ENCODE measurements at places on chromosomes 3 and 15.

- DNase-seq = no peak
Observed at GRCh38 chr3:48553886-48554845, 2.4 kb downstream of the PFKFB4 start.

DNA sequence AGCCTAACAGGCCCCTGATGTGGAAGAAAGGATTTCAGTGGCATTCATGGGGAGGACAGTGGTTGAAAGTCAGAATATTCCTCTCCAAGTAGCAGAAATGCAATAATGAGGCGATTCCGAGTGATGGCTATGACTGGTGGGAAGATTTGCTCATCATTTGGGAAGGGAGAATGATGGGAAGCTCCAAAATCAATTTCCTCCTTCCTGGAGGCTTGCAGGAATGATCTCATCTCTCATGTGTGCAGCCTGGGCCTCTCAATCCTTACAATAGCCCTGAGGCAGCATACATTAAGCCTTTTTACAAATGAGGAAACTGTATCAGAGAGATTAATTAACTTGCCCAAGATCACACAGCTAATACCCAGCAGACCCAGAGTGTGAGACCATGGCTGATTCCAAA lies 58.7 kb downstream of the BOC start:
- no peak for DNase-seq

DNA sequence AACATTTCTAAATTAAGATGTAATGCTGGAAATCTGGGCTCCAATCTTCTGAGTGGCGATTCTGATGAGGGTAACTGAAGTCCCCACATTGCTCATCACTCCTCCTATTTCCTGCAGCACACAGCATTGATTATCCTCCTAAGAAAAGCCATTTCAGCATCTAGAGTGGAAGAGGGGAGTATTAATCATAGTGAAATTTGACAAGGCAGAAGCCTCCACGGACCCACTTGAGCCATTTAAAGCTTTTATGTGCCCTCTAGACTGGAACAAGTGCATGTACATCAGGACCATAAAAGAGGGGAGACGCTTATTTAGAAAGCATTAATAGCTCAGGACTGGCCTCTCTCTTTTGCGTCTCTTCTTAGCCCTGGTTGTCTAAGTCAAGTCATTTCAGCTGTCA lies 25.8 kb downstream of the AQP9 start:
- no peak for DNase-seq

DNA sequence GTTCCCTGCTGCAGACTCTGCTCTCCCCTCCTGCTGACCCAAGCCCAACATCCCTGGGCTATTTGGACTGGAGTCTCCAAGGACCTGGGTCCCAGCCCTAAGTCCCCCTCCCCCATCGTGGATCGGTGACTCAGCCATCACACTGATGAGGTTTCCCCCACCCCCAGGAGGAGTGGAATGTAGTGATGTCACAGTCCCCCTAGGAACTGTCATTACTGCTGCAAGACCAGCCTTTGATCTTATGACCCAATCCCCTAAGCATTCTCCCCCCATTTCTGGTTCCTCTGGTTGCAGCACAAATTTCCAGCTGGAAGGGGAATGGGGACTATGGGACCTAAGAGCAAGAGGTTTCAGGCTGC lies 63.4 kb upstream of the CSPG4 start:
- no peak for DNase-seq

- DNase-seq = no peak
Observed at GRCh38 chr15:55230051-55230670, 33.4 kb upstream of the RSL24D1 start.

DNA sequence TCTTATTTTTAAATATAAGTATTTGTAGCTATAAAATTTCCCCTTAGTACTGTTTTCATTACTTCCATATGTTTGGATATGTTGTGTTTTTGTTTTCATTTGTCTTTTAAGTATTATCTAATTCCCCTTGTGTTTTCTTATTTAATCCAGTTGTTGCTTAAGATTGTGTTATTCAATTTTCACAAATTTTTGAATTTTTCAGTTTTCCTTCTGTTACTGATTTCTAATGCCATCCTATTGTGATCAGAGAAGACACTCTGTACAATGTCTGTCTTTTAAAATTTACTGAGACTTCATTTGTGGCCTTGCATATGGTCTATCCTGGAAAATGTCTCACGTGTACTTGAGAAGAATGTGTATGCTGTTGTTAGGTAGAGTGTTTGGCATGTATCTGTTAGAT lies 795.6 kb upstream of the CFAP20DC start:
- DNase-seq = no peak

DNA sequence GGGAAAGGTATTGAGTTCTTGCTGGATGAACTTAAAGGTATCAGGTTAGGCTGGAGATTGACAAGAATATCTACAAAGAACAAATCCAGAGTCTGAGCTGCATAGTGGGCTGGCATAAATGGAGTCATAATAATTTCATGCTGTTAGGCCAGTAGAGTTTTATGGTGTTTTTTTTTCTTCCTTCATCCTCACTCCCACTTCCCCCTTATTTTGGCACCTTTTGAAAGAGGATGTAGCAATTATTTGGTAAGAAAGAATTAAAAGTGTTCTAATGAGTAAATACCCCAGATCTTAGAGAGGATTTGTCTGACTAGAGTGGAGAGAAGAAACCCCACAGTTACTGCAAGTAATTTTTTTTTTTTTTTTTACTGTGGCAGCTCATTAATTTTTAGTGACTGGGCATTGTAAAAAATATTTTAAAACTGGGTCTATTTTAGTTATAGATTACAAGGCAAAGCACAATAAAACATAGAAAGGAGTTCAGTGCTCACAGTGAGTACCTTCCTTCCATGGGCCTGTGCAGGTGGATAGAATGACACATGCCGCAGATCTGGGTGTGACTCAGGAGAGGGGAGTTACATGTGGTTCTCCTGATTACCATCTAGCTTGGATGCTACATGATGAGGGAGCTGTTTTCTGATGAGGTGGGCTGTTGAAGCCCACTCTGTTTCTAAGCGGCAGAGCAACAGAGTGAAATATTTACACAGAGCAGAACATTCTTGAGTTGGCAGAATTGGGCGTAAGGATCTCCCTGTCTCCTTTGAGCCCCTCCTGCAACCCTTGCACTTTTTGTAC lies 5.3 kb downstream of the EDEM1 start:
- DNase-seq = peak; percentile 28

DNA sequence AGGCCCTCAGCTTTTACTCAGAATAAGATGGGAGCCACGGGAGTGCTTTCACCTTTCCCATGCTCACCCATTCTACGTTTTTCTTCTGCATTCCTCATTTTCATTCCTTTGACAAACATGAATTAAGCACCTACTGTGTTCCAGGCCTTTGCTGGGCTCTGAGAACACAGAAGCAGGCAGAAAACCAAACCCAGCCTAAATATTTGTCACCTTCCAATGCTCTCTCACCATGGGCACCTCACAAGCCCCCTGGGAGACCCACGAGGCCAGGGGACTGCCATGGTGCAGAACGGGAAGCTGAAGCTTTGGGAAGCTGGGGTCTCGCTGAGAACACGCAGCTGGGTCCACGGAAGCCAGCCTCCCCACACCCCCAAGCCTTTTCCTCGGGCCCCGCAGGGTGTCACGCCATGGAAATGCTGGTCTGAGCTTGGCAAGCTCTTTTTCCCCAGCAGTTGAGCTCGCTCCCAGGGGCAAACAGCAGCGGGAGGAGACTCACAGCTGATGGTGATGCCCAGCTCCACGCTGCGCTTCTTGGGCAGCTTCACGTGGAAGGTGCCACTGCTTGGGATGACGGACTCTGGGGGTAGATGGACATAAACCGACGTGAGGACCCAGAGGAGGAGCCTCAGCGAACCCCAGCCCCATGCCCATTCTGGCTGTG lies 27.7 kb downstream of the GRIP2 start:
- DNase-seq = no peak

DNA sequence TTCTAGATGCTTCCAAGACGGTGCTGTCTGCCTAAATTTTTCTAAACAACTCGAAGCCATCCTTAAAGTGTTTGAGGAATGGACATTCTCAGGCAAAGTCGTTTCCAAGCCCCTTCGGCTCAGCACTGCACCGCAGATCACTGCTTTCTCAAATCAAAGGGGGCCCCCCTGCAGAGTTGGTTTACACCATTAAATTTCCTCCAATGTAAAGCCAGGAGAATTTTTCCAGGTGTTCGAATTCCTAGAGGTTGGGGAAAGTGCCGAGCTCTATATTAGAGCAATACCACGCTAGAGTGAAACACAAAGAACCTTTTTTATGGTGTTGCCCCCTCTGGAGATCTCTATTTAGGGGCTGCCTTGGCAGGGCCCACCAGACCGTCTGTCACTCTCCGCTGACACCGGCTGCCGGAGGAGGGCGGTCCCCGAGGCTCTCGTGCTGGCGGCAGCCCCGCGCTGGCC lies 277.9 kb upstream of the NR2F2 start:
- no peak for DNase-seq

DNA sequence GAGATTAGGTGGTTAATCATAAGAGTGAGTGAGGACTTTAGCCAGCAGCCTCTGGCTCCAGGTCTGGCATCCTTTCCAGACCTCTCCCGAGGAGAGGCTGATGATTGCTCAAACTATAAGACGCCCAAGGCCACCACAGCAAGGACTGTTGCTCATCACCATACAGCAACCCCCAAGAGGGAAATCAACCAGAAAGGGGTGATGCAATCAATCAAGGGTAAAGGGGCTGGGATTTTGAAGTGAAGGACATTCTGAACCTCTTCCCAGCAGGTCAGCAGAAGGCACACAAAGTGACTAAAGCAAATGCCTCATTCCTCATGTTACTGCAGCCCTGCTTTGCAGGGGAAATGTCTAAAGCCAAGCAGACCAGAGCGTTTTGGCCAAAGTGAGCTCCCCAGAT lies 247.3 kb upstream of the IGF1R start:
- no peak for DNase-seq

DNA sequence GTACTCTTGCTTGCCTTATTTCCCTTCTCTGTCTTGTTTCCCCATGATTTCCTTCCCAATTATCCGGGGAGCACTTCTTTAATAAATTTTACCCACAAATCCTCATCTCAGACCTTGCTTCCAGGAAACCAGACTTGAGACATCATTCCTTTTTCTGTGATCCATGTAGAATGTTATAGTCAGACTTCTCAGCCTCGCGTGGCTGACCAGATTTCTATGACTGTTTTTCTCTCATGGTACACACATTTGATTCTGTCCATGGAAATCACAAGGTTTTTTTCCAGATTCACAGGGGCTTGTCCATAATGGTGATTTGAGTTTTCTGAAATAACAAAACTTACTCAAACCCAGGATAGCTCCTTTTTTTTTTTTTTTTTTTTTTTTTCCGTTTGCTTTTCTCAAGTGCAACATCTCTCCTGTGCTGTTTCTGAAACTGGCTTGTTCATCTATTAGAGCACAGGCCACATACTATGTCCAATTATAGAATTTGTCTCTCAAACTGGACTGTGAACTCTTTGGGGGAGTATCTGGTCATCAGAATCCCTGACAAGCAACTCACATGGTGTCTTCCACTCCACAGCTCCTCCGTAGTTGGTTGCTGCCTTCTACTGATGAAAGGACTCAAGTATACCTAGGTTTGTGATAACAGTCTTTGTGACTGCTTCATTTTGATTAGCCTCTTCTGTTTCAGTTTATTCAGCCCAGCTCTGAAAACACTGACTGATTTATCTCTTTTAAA lies 50.8 kb downstream of the RBMS3 start:
- DNase-seq = no peak

DNA sequence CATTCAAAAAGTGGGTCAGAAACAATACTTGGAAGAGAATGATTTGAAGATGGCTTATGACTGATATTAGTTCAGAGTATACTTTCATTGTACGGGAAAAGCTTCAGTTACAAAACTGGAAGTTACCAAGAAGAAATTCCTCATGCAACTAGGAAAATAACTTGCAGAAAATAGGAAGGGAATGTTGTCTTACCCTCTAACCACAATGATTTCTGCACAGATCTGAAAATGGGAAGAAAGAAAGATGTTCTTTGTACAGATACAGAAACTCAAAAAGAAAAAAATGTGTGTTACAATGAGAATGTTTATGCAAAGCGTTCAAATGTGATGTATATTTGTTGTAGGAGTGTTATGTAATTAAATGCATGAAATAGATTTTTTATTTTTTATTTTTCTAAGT lies 3.7 kb downstream of the ZNF280D start:
- no peak for DNase-seq

GRCh38 chr3:150878996-150879575 lies 26.2 kb downstream of the MINDY4B start:
- DNase-seq = no peak

GRCh38 chr15:50977162-50977561 lies 68.7 kb downstream of the AP4E1 start:
- DNase-seq = no peak

GRCh38 chr3:150077581-150078247 lies 107.0 kb upstream of the PFN2 start:
- DNase-seq = no peak

DNA sequence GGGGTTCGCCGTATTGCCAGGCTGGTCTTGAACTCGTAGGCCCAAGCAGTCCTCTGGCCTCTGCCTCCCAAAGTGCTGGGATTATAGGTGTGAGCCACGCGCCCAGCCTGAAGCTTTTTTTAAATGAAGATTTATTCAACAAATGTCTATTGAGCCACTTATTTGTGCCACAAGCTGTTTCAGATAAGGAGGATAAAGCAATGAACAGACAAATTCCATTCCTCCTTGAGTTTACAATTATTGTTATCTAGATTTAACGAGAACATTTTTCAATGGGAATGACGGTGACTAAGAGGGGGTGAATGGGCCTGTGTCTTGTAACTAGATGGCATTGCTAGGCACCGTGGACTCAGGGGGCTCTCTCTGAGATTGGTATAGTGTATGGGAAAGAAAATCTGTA lies 10.2 kb downstream of the PPARG start:
- no peak for DNase-seq

DNA sequence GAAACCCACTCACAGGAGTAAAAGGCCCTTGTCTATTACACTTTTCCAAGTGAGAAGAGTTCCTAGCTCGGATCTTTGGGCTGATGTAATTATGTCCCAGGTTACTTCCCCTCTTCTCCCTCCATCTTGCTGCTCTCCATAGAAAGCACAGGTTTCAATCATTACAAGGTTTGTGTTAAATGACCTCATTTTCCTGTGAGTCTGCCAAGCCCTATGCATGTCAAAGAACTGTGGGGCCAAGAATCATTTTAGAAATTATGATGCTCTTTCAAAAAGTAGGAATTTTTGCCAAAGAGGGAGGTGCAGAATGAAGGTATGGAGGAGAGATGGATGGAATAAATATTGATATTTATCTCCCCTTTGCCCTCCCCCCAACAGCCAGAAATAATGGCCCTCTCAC lies 129.3 kb upstream of the TPM1 start:
- no peak for DNase-seq

DNA sequence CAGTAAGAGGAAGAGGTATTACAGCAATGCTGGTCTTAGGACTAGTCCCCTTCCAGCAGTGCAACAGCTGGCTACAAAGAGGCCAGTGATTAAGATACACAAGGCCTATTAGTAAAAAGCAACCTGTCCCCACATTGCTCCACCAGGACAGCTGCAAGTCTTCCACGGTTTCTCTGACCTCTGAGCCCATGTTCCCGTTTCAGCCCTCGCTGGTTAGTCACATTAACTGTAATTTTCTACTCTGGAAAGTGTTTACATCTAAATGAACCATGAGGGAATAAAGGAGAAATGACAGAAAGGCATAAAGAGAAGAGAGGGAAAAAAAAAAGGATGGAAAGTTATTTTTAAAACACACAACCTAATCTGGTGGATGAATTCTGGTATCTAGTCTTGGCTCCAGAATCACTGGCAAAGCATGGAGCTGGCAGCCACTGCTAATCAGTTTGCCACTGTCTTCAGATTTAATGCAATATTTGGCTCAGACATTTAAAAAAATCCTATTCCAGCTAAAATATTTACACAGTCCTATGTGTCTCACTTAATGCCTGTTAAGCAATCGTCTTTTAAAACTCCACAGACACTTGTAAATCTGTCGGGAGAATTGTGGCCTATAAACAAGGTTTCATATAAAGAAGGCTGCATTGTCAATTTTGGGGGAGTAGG lies 154.9 kb downstream of the GREM1 start:
- no peak for DNase-seq
